Activated CD4-positive, alpha-beta T cell treated with anti-CD3 and anti-CD28 coated beads for 1 hour (primary cell): ENCODE measurements at places on chromosomes 3 and 15.

- no peak for DNase-seq
These were observed 211.9 kb downstream of the EBLN2 start for GRCh38 chr3:73273341-73273740.

DNA sequence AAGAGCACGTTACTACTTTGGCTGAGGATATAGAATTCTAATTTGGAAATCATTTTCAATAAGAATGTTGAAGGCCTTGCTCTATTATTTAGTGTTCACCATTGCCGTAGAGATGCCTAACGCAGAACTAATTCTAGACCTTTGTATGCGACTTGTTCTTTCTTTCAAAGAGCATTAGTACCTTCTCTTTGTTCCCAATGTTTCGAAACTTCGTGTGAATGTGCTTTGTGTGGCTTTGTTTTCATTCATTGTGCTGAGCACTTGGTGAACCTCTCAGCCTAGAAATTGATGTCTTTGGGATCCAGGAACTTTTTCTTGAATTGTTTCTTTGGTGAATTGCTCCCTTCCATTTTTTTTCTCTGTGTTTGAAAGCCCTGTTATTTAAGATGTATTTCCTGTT is 19.8 kb upstream of the PCSK6 start:
- DNase-seq = no peak

DNA sequence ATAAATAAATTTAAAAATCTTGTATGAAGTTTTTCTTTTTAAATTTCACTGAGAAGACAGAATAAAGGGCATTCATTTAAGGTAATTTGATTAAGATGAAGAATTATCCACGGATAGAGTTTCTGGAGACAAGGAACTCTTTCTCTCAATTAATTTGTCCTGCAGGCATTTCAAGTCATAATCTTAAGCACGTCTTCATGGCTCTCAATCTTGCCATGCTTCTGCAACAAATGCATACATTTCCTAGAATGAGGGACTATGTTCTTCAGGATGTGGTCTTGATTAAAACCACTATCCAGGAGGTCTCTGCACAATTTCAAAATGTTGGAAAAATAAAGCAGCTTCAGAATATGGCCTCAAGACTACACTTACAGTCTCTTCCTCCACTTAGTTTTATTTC is 67.6 kb upstream of the LSAMP start:
- DNase-seq = no peak

- no peak for DNase-seq
These were observed 4.0 kb downstream of the OR5H14 start for GRCh38 chr3:98151241-98151640.

DNA sequence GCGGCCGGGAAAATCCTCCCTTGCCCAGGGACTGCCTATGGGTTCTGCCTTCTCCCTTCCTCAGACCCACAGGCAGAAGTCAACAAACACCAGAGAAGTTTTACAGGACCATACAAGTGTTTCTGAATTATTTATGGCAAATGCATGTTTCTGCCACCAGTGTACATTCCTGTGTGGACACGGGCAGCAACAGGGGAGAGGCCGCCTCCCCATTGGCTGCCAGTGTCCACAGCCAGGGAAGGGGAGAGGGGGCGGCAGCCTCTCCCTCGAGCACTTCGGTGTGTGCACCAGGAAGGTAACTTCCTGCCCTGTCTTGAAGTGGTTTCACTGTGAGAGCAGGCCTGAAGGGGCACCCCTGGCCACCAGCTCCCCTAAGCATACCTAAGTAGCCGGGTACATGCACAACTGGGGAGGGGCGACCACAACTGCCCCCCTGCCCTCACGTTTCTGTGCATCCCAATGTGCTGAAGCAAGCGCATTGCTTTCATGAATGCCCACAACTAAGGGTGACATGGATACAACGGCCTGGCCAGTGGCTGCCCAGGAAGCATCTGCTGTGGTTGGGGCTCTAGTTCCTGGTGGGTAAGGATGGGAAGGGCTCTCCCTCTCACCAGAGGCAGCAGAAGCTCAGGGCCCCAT is 14.8 kb upstream of the SHISA5 start:
- DNase-seq = no peak
